ENCODE measurements at places on chromosomes 6 and 20. TPM values are rescaled to one million over a fixed set of nuclear protein-coding genes. Genes with fewer than 3 reads are reported as not detected.

GRCh38 chr6:146833157-146833556 is 234.4 kb downstream of the ADGB start:
- ATAC-seq = no peak

- ATAC-seq = no peak
These were observed 20.1 kb downstream of the RNASET2 start for GRCh38 chr6:166936079-166936787.

GRCh38 chr6:7252390-7252789 is 60.6 kb downstream of the SSR1 start:
- peak; percentile 42 for ATAC-seq

DNA sequence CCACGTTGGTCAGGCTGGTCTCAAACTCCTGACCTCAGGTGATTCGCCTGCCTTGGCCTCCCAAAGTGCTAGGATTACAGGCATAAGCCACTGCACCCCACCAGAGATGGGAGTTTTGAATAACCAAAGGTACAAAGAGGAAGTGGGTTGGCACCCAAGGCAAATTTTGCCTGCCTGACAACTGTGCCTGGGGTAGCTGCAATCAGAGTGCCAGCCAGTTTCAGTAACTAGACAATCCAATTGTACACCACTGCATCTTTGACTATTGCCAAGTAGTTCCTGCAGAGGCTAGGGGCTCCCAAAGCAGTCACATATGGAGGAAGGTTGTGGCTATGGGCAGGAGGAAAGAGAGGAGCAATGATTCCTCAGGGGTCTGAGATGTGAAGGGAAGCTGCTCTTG is 16.6 kb downstream of the ZC3H12D start:
- ATAC-seq = no peak

GRCh38 chr6:2777249-2777648 is 12.1 kb downstream of the WRNIP1 start:
- ATAC-seq = no peak

Gene FGD2
- 26.5 TPM for total RNA-seq

Gene PHACTR3
- total RNA-seq = not detected

DNA sequence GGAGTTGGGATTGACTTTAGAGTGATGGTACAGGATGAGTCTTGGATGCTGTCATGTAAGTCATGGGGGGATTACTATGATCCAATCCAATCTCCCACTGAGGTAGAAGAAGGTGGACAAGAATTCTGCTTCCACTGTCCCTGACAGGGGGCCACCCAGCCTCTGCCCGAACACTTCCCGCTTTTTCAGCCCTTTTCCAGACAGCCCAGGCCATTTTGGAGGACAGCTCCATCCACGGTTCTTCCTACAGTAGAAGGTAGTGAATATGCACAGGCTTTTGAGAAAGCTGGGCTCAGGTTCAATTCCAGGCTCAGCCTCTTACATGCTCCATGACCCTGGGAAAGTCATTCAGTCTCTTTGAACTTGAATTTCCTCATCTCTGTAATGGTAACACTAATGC is 31.0 kb downstream of the TRERF1 start:
- ATAC-seq = no peak

- ATAC-seq = no peak
These were observed 71.4 kb downstream of the ALDH5A1 start for GRCh38 chr6:24566020-24566767.

Gene HRH3
- not detected for total RNA-seq

DNA sequence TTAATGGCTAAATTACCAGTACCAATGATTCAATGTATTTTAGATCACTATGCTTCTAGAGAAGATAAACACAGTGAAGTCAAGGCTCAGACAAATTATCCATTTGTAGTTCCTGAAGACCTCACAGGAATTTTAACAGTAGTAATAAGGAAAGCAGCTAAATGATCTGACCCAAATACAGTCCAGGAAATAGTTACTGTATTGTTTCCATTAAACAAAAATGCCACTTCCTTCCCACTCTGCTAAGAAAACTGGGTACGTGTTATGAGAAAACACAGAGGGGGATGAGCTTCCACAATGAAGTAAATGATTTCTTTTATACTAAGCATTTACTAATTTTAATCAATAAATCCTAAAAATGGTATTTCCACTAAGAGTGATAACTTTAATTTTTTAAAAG is 127.9 kb downstream of the CDK19 start:
- ATAC-seq = no peak

DNA sequence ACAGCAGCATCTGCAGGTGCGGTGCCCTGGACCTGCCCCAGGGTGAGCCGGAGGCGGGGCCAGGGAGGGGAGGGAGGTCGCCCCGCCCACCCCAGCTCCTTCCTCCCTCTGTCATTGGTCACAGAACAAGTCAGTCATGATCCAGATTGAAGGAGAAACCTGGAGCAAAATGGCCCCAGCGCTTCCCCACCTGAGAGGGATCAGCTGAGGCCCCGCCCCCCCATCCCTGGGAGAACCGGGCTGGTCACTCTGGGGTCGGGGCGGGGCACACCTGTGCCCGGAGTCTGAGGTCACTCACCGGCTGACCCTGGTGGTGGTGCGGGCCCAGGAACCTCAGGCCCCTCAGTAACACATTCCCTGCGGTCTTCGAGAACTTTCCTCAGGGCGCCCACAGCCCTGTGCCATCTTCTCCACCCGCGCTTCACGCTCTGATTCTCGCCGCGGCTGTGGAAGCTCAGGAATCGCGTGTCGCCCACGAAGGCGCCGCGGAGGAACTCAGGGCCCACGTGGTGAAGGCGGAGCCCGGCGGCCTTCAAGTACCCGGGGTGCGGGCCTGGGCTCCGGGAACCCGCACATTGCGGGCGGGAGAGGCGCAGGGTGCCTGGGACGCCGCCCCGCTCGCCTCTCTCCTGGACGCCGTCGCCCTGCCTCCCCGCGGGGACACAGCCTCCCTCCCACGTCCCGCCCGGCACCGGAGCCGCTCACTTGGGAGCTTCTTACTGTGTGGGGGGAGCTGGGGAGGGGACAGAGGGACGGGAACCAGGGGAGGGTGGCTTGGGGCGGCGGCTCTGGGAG is 36.4 kb upstream of the HLA-C start:
- ATAC-seq = peak; percentile 28

Gene DPPA5
- total RNA-seq = not detected

Gene COL11A2
- total RNA-seq = 1.4 TPM
